ENCODE measurements at places on chromosomes 12 and 14.

- DNase-seq, result no peak
Observed at GRCh38 chr12:51056242-51056641, 8.1 kb downstream of the LETMD1 start.

- no peak for DNase-seq
Observed at GRCh38 chr14:71720978-71721624, 211.1 kb upstream of the RGS6 start.

DNA sequence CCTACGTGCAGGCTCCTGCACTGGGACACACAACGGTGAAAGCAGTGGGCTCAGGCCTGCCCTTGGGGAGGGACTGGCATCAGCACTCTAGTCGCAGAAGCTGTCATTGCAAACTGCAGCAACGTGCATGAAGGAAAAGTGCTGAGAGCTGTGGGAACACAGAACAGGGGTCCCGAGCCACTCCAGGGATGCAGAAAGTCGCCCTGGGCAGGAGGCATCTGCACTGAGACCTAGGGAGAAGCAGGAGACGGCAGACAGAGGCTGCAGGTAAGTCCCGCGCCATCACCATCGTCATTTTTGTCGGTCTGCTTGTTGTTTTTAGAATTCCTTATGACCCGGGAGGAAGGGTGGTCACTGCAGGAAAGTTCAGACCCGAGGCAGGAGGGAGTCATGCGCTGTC, 21.6 kb upstream of the RIMBP2 start:
- no peak for DNase-seq

DNA sequence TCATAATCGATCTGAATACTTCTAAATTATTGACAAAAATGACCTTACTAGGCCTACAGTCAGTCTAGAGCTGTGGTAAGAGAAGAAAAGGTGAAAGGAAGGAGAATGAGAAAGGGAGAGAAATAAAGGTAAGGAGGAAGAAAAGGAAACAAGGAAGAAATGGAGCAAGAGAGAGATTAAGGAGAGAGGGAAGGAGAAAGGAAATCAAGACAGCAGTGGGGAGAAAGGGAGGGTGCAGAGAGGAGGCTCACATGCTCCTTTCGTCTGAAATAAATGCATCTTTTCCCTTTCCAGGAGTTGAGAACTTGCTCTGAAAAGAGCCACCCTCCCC, 3.7 kb downstream of the RNASE9 start:
- DNase-seq, result no peak
